ENCODE measurements at places on chromosomes 13 and 19.

GRCh38 chr13:32381539-32381938 lies 46.4 kb downstream of the N4BP2L1 start:
- no peak for DNase-seq

GRCh38 chr19:40716031-40716481 lies 630 bp downstream of the COQ8B start:
- peak; percentile 88 for DNase-seq

- peak; percentile 63 for DNase-seq
Observed at GRCh38 chr19:8505680-8506401, 3.4 kb upstream of the PRAM1 start.

- no peak for DNase-seq
Observed at GRCh38 chr19:10826846-10827245, 9.2 kb downstream of the TMED1 start.

GRCh38 chr13:23797276-23797903 lies 91.8 kb downstream of the MIPEP start:
- DNase-seq, result no peak

DNA sequence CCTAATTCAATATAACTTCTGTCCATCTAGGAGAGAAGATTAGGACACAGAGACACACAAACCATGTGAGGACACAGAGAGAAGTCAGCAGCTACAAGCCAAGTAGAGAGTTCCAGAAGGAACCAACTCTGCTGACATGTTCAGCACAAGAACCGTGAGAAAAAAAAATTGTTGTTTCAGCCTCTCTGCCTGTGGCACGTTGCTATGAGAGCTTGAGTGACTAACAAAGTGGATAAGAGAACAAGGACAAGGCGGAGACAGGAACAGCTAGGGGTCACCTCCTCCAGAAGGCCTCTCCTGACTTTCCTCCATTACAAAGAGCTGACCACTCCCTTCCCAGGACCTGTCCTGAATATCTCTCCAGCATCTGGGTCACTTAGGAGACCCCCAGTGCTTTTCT lies 5.6 kb upstream of the SIGLEC12 start:
- peak; percentile 73 for DNase-seq

Measured in CD14-positive monocyte (primary cell).